ENCODE measurements at places on chromosomes 12 and 14. TPM values are rescaled to one million over a fixed set of nuclear protein-coding genes. Genes with fewer than 3 reads are reported as not detected.

Gene DHRS4L2
- total RNA-seq = 3.0 TPM

Gene LGR5
- total RNA-seq = not detected

Gene GUCY2C
- total RNA-seq = not detected

Gene PTHLH
- 0.81 TPM for total RNA-seq

Gene KRT5
- 0.94 TPM for total RNA-seq

Gene AQP5
- 0.97 TPM for total RNA-seq

Gene SYT1
- total RNA-seq = 74.5 TPM

Gene LRP1-AS
- not detected for total RNA-seq

Gene SYCP3
- 0.97 TPM for total RNA-seq

Gene GPX2
- total RNA-seq = 1.5 TPM

Gene SELPLG
- 1.4 TPM for total RNA-seq

Gene PLEKHD1
- total RNA-seq = 0.78 TPM

Gene SDR39U1
- total RNA-seq = 57.7 TPM

Gene DIO2
- 9.3 TPM for total RNA-seq

Gene KRT2
- total RNA-seq = 0.62 TPM

Gene RPGRIP1
- not detected for total RNA-seq

Gene GRIP1
- 50.7 TPM for total RNA-seq

Gene SPTSSA
- 15.2 TPM for total RNA-seq

Gene NACA
- total RNA-seq = 1,543 TPM

Gene SERPINA6
- 0.21 TPM for total RNA-seq

Gene PTPN21
- 13.0 TPM for total RNA-seq

Gene PTPRQ
- total RNA-seq = 0.52 TPM

Gene PZP
- 1.7 TPM for total RNA-seq

Gene KTN1
- total RNA-seq = 117 TPM

Gene LRP1
- total RNA-seq = 30.3 TPM

Gene ESR2
- 0.88 TPM for total RNA-seq

Gene SOX5
- 2.3 TPM for total RNA-seq

Gene ASIC1
- total RNA-seq = 9.3 TPM

Gene IFI27
- 3.3 TPM for total RNA-seq

Gene E2F7
- total RNA-seq = 1.5 TPM

Gene POU6F1
- 5.9 TPM for total RNA-seq

Gene CNTN1
- 0.05 TPM for total RNA-seq

Gene SERPINA5
- total RNA-seq = 0.76 TPM

Gene DPF3
- 5.0 TPM for total RNA-seq

Gene KRT8
- total RNA-seq = 9.1 TPM

Gene TBX5
- 0.14 TPM for total RNA-seq

Gene LIN52
- total RNA-seq = 12.9 TPM

Gene KLHL33
- not detected for total RNA-seq

Gene METAP2
- total RNA-seq = 247 TPM

Gene VASH1
- 5.7 TPM for total RNA-seq

Gene OTX2
- not detected for total RNA-seq

Gene NUP37
- total RNA-seq = 17.5 TPM

Gene SLC6A13
- 0.60 TPM for total RNA-seq

Gene ETFBKMT
- 1.9 TPM for total RNA-seq
